ENCODE measurements at places on chromosomes 6 and 20. TPM values are rescaled to one million over a fixed set of nuclear protein-coding genes. Genes with fewer than 3 reads are reported as not detected.

OPRM1 gene
- not detected for total RNA-seq

WDR27 gene
- total RNA-seq = 19.6 TPM

DLK2 gene
- total RNA-seq = not detected

RUNX2 gene
- total RNA-seq = 29.5 TPM

DOK5 gene
- total RNA-seq = not detected

NKAIN2 gene
- total RNA-seq = not detected

ISM1 gene
- not detected for total RNA-seq

LPA gene
- total RNA-seq = not detected

LZTS3 gene
- 0.56 TPM for total RNA-seq

NHSL1 gene
- total RNA-seq = 0.73 TPM

CFAP61 gene
- total RNA-seq = not detected

EYS gene
- total RNA-seq = not detected

POU5F1 gene
- 0.21 TPM for total RNA-seq

DNA sequence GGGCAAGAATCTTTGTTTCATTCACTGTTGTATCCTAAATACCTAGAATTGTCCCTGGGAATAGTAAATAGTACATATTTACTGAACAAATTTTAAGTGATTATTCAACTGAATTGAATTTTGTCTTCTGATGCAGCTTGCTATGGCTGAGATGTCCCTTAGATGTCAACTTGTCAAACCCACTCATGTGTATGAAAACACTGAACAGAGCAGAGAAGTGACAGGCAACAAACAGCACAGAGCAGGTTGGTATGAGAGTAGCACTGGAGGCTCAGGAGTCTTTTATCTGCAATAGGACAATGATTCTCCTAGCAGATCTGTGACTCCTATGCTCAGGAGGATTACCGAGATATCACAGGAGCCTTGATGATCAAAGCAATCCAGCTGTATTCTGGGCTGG, 540.1 kb upstream of the CHD6 start:
- DNase-seq = no peak

- no peak for DNase-seq
These were observed 13.2 kb downstream of the DNAJC5 start for GRCh38 chr20:63908008-63908682.

DNA sequence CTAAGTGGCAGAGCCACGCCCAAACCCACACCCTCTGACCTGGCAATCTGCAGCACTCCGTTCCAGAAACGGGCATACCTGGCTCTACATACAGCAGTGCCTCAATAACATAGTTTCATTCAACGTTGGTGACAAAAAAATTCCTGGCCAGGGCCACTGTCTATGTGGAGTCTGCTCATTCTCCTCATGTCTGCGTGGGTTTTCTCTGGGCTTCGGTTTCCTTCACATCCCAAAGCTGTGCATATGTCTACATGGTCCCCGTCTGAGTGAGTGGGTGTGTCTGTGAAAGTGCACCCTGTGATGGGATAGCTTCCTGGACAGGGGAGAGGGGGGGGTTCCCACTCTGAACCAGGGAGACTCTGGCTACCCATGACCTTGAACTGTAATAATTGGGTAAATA, 2.1 kb downstream of the KIAA0319 start:
- DNase-seq = no peak

GRCh38 chr6:158938811-158939254, 61.2 kb downstream of the RSPH3 start:
- no peak for DNase-seq

- DNase-seq = no peak
These were observed 632.7 kb downstream of the RFPL4B start for GRCh38 chr6:112979830-112980229.

DNA sequence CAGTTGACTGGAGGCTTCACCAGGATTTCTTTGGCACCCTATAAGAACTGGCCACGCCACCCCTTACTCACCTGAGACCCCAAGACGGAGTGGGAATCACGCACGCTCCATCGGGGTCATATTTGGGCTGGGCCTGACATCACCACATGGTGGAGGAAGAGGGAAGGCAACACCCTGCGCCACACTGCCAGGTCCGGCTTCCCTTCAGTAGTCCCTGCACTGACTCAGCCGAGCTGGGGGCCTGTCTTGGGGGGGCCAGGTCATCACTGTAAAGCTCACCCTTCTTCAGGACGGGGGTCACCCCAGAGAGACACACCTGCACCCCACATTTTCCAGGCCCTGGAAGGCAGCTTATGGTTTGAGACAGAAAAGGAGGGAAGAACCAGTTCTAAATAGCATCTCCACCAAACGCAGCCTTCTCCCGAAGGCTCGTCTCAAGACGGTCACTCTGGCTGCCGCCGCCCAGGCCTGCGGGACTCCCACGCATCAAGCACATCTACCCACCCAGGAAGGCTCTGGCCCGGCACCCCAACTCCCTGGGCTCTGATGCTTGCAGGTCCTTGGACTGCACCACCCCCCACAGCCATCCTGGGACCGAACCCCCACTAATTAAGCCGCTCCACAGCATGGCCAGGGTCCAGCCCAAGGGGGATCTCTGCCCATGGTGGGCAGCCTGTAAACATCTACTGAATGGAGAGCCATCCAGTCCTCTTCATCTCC, 51.8 kb downstream of the GINS1 start:
- no peak for DNase-seq

DNA sequence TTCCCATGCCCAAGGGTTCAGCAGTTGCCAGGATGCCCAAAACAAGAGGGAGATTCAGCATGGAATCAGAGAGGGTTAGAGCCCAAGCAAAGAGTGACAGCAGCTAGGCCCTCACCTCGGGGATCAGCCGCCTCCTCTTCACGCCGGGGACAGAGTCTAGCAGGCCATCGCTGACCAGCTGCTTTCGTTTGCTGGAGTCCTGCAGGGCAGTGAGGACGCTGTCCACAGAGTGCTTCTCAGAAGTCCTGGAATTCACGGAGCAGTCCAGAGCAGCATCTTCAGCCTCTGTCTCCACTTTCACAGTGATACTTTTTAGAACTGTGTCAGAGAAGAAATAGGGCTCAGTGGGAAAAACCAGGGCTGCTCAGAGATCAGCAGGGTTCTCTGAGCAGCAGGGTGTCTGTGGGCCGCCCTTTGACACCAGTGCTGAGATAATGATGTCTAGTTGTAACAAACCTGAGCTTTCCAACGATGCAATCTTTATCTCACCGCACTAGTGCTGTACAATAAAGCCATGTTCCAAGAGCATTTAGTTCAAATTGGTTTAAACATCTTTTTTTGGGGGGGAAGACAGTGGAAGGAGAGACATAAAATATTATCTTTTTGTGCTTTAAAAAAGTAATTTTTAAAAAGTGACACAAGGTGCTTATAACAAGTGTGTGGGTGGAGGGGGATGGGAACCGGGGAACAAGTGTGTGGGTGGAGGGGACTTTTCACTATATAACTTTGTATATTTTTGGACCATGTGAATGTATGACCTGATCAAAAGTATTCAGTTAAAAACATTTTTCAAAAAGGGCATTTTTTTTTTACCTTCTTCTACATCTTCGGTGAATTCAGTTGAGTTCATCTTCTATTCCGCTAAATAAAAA, 16.6 kb downstream of the BEND3 start:
- DNase-seq = no peak

DNA sequence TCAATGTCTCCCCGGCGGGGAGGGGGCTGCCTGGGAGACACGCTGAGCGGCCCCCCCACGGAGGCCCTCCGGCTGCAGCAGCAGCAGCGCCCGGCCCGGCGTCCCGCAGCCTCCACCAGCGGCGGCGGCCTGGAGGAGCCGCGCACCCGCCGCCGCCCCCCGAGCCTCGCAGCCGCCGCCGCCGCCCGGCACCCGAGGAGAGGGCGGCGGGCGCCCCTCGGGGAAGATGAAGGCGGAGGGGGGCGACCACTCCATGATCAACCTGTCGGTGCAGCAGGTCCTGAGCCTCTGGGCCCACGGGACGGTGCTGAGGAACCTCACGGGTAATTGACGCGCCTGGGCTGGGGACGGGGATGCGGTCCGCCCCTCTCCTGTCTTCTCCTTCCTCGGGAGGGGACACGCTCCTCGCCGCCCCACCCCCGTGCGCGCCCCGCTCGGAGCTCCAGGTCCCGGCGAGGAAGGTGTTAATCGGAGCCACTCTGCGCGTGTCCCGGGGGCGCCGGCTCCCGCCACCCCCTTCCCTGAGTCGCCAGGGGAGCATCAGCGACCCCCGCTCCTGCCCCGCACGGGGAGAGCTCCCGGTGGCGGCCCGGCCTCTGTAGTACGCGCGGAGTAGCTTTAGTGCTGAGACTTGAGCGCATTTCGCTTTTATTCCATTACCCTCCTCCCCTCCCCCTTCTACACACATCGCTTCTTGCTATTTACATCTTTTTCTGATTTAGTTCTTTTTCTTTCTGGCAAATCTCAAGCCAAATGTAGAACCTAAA, 686 bp downstream of the TMEM170B start:
- no peak for DNase-seq

GRCh38 chr6:108690326-108691049, 129.8 kb downstream of the FOXO3 start:
- no peak for DNase-seq

DNA sequence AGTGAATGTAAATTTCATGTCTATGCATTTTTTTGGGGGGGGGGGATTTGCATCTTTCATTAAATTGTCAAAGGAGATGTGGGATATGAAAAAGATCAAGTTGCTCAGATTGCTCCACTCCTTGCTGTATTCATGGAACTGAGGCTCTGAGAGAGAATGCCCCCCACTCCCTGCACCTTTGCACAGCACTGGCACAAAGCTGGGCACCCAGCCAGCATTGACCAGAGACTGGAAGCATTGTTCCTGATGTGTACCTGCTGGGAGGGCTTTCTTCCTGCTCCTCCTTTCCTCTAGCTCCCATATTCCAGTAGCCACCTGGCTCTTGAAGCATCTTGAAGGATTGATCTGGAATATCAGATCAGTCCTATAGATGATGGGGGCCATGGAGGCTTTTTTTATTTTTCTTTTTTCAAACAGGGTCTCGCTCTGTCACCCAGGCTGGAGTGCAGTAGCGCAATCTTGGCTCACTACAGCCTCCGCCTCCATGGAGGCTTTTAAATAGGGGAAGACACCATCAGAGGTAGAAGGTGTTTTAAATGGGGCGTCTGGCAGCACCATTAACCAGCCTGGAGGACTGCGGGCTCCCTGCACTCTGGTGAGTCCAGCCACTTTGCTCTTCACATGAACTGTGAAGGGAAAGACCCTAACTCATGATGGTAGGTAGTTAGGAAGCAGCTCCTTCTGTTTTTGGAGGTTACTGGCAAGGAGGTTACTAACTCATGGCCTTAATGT, 10.9 kb downstream of the DUSP15 start:
- DNase-seq = no peak

- no peak for DNase-seq
These were observed 66.7 kb downstream of the VEGFA start for GRCh38 chr6:43836507-43837240.

DNA sequence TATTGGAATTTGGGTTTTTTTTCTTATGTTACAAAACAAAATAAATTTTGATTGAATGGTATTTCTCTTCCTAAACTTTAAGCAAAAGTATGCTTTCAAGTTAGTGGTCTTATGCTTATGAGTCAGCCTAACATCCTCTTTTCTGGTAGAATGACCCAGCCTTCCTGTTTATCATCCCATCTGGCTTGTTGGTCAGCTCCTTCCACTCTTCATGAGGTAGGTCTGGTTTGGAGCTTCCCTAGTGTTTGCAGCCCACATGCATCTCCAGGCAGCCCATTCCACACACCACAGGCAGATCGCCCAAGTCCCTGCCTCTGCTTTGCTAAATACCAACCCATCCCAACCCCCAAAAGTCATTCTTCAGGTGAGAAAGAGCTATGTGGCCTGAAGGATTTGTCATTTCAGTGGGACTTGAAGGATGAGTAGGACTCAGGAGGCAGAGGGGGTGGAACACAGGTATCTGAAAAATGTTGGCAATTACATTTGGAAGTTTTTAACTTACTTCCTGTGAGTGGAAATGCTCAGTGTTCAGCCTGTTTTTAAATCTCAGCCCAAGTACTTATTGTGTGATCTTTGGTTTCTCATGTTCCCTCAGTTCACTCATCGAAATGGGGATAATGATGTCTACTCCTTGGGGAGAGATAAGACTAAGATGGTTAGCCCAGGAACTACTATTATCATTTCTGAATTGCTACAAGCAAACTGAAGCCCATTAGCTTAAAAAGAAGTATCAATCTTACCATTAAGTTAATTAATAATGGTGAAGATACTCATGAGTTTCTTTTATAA, 294.0 kb downstream of the ADGB start:
- no peak for DNase-seq

GRCh38 chr6:139839506-139840156, 465.2 kb upstream of the CITED2 start:
- no peak for DNase-seq

GRCh38 chr6:7411328-7411727, 21.7 kb downstream of the RIOK1 start:
- DNase-seq = no peak

GRCh38 chr20:60667641-60668040, 584.4 kb upstream of the CDH4 start:
- DNase-seq = no peak

DNA sequence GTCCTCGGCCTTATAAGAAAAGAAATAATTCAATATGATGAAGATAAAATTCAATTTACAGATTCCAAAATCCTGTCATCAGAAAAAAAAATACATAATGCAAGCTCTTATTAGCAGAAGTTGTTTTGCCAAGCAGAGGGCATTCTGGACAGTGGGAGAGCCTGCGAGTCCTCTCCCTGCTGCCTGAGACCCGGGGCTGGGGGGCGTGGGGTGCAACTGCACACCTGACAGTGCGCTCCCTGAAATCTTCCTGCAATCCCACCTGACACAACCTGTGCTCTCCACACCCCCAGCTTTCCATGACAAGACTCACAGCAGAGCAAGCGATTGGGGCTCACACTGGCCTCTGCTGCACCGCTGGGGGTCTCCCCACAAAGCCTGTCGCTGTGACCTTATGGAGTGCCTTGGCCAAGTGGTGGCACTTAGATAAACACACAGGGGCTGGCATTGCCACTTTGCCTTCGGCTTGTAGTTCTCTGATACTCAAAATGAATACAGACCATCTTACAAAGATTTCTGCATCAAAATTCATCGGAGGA, 130.3 kb upstream of the PDE10A start:
- no peak for DNase-seq

DNA sequence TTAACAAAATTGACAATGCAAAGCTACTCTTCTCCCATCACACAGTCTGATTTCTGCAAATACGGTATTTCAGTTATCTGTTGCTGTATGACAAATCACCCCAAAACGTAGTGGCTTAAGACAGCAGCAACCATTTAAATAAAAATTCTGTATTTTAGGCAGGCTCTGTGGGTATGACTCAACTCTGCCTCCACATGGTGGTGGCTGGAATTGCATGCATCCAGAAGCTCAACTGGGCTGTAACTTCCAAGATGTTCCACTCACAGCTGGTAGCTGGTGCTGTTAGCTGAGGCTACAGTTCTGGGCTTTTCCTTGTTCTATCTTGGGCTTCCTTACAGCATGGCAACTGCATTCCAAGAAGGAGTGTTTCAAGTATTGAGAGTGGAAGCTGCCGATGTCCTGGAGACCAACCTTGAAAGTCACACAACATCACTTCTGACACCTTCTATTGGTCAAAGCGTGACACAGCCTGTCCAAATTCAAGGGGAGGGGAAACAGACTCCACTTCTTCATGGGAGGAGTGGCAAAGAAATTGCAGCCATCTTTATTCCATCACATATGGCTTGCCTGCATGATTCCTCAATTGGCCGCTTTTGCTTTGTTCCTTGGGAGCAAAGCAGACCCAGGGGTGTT, 39.7 kb upstream of the TULP1 start:
- peak; percentile 66 for DNase-seq

- DNase-seq = no peak
These were observed 74.7 kb downstream of the TTLL2 start for GRCh38 chr6:167399599-167399998.

- no peak for DNase-seq
These were observed 26.8 kb upstream of the CHRNA4 start for GRCh38 chr20:63387917-63388316.

Data from natural killer cell treated with Interleukin-12 subunit alpha and Interleukin-12 subunit beta and Interleukin-15 and Interleukin-18, amount 100 ng/mL, for 72 hours (primary cell).